ENCODE measurements at places on chromosomes 13 and 19. TPM values are rescaled to one million over a fixed set of nuclear protein-coding genes. Genes with fewer than 3 reads are reported as not detected.

Gene CLASRP
- 149 TPM for total RNA-seq

Gene KLF2
- 7.8 TPM for total RNA-seq

Gene FAM216B
- not detected for total RNA-seq

Gene PGLYRP2
- total RNA-seq, result not detected

Gene PRR19
- total RNA-seq, result 1.4 TPM

Gene ZNF582
- 10.1 TPM for total RNA-seq

Gene ZNF560
- total RNA-seq, result 0.80 TPM

Gene CEACAM16
- total RNA-seq, result not detected

Gene WDR87
- not detected for total RNA-seq

Gene CD22
- total RNA-seq, result 0.28 TPM

Gene ONECUT3
- total RNA-seq, result not detected

Gene CDC42EP5
- total RNA-seq, result 24.6 TPM

Gene ZNF577
- 22.2 TPM for total RNA-seq

Gene ATP4A
- 0.74 TPM for total RNA-seq
